ENCODE measurements at places on chromosomes 3 and 15.

- DNase-seq: no peak
Measured at GRCh38 chr3:120364821-120365220, 15.7 kb upstream of the LRRC58 start.

GRCh38 chr3:107578523-107578922, 55.8 kb downstream of the BBX start:
- DNase-seq: no peak

GRCh38 chr15:52485290-52485689, 43.4 kb downstream of the MYO5A start:
- no peak for DNase-seq

DNA sequence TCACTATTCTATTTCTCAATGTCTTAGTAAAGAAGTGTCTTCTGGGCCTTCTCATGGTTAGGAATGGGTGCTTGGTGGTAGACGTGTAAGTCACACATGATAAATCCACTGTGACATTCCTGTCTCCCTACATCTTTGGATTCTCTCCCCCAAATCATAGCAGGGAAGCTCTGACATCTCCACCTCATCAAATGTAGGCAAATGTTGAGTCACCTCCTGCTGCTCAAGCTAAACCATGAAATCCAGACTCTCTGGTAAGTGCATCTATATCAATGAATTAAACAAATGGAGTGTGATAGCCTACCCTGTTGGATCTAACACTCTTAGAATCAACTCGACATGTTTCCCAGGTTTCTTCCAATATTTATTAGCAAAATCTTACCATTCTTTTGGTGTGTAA, 42.8 kb upstream of the RPL35A start:
- DNase-seq: no peak

DNA sequence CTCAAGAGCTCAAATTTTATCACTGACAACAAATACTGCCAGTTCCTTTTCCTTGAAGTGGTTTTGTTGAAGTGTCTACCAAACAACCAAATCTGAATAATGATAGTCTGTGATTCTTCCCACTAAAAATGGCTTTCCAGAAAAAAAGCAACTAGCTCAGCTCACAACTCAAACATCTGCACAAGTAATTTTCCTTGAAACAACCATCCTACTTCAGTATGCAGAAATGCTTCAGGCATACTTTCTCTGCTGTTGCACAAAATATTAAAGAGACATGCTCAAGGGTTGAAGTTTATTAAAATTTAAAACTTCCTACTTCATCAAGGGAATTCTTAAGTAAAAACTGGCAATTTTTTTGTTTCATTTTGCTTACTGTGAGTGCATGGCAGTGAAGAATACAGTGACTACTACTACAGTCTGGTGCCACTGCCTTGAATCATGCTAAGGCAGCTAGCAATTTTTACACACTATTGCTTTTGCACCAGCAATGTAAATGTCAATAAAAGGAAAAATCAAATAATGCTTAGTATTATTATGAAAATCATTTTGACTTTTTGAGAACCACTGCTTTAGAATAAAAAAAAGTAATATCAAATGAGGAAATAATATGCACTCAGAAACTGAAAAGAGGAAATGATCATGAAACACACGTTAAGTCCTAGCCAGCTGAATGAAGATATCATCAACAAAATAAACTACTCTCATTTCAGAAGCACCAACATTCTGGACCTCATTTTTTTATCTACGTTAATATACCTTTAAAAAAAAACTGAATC, 33.6 kb downstream of the VPS13C start:
- DNase-seq: no peak

DNA sequence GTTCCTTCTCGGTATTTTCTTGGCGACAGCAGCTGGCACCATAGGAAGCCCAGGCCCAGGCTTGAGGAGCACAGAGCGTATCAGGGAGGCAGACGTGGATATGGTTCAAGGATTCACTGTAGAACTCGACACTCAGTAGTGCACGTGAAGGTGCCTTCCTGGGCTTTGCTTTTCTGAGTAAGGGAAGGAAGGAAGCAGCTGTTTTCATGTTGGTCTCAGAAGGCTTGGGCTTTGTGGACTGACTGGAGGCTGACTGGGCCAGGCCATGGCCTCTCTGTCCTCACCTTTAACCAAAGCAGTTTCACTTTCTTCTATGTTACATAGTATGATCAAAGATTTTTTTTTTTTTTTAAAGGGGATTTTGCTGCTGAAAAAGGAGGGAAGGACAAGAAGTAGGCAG, 6.9 kb upstream of the GHRL start:
- DNase-seq: no peak

GRCh38 chr3:47228088-47228487, 54.5 kb downstream of the KIF9 start:
- DNase-seq: no peak

- DNase-seq: no peak
Measured at GRCh38 chr3:52428151-52429005, 16.5 kb downstream of the SEMA3G start.

DNA sequence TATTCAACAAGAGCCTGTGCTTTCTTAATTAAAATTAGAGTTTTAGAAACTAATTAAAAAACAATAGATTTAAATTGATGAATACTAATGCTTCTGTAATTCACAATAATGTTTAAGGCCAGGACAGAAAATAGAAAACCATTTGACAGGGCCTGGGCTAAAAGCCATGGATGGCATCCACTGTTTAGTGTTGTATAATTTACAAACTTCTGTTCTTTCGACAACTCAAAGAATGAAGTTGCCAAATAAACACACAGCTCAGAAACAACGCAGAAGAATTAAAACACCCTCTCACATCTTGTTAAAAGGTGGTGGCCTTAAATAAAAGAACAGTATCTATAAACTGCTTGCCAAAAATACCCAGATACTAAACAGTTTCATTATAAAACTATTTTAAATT, 347.5 kb downstream of the MECOM start:
- DNase-seq: no peak

GRCh38 chr3:188791311-188791710, 380.5 kb upstream of the TPRG1 start:
- DNase-seq: no peak

GRCh38 chr3:37668818-37669610, 192.7 kb upstream of the CTDSPL start:
- no peak for DNase-seq

DNA sequence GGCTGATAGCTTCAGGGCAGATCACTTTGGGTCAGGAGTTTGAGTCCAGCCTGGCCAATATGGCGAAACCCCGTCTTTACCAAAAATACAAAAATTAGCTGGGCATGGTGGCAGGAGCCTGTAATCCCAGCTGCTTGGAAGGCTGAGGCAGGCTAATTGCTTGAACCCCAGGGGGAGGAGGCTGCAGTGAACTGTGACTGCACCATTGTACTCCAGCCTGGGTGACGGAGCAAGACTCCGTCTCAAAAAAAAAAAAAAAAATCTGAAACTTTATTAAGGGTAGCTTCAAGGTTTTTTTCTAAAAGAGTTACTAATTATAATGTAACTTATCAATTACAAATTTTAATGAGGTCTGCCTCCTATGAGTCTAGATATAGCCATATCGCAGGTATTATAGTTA, 5.1 kb downstream of the NECTIN3 start:
- DNase-seq: no peak

DNA sequence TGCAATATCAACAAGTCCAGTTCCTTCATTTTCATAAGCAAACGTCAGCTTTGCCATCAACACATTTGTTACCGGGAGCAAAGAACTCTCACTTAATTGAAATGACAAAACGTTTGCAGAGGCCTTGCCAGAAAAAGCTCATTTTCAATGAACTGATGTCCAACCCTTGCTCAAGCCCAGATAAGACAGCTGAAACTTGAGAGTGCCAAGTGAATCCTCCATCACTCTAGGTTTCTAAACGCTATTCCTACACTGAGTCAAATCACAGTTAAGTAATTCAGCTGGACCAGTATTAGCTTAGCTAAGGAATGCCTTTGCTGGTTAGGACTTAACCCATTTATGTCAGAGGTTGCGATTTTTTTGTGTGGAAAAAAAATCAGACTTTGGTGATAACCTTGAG, 11.5 kb downstream of the CHSY1 start:
- no peak for DNase-seq

GRCh38 chr15:100167884-100168375, 173.8 kb downstream of the ADAMTS17 start:
- no peak for DNase-seq

GRCh38 chr3:146387566-146387965, 81.8 kb downstream of the PLSCR2 start:
- DNase-seq: no peak

GRCh38 chr3:11692532-11692813, 48.8 kb upstream of the VGLL4 start:
- DNase-seq: no peak

GRCh38 chr3:24520976-24521419, 26.3 kb upstream of the THRB start:
- no peak for DNase-seq

DNA sequence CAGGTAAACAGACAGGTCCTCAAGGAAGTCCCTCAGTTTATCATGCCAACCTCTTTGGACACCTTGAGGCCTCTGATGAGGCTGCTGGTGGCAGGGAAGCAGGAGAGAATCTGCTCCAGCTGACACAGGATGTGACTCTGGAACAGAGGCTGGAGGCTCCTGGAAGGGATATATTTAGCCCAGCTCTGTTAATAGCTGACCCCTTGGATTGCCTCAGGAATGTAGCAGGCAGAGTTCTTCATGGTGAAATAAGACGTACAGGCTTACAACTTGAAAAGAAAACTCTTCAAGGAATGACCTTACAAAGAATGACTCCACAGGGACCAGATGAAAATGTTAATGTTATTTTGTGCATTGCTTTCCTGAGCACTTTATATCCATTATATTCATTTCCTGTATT, 90.5 kb downstream of the AQP9 start:
- DNase-seq: no peak

- DNase-seq: no peak
Measured at GRCh38 chr3:40663280-40663679, 138.5 kb downstream of the ZNF621 start.

GRCh38 chr3:190118438-190118837, 2.3 kb downstream of the P3H2 start:
- DNase-seq: no peak

GRCh38 chr15:23983500-23984259, 296.6 kb upstream of the NDN start:
- no peak for DNase-seq

- DNase-seq: no peak
Measured at GRCh38 chr3:13529196-13530112, 19.5 kb upstream of the FBLN2 start.

GRCh38 chr3:17115186-17115585, 230.4 kb downstream of the PLCL2 start:
- no peak for DNase-seq

GRCh38 chr3:147529551-147529950, 120.4 kb downstream of the ZIC1 start:
- DNase-seq: no peak

DNA sequence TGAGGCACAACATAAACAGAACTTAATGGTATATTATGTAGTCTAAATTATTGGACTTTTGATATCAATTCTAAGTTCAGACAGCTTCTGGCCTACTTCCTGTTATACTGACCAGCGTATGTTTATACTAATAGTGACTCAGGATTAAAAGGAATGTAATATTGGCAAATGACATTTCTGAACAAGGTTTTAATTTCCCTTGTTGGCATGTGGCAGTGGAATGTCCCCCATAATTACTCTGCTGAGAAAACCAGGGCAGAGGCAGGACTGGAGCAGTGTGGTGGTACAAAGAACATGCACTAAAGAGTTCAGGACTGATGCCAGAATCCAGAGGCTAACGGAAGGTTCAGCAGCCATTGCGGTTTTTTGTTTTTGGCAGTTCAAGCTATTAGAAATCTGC, 184.0 kb downstream of the KCNAB1 start:
- no peak for DNase-seq

DNA sequence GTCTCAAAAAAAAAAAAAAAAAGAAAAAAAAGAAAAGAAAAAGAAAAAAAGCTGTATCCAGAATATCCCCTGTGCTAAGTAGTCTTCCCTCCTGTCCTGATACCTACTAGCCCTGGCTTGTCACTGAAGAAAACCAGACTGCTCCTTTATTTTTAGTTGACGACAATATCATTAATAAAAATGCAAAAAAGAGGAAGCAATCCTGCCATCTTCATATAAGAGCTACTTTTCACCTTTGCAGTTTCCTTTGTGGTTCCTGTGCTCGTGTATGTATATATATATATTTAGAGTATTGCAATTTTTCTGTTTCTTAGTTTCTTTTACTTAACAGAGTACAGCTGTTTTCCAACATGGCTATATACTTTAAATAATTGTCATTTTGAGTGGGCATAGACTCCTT, 13.6 kb downstream of the C3orf20 start:
- DNase-seq: no peak

GRCh38 chr3:29614954-29615353, 334.1 kb downstream of the RBMS3 start:
- DNase-seq: no peak

GRCh38 chr3:101926594-101927105, 77.3 kb downstream of the NFKBIZ start:
- DNase-seq: no peak

DNA sequence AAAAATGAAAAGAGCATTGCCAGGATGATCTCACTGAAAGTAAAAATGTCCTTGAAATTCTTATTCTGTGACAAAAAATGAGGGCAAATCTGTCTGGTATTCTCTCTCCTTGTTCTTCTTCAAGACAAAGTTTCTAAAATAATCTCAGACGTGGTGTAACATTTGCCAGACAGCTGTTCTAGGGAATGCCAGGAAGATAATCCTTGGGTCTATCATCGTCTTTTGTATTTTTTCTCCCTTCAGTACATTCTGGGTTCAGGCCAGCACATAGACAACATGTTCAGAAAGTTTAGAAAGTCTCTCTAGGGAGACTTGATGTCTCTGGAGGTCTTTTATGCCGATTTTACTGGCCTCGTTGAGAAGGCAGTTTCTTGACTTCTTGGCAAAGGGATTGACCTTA, 121.2 kb upstream of the HES1 start:
- no peak for DNase-seq

GRCh38 chr3:37907371-37907770, 45.7 kb downstream of the CTDSPL start:
- no peak for DNase-seq

DNA sequence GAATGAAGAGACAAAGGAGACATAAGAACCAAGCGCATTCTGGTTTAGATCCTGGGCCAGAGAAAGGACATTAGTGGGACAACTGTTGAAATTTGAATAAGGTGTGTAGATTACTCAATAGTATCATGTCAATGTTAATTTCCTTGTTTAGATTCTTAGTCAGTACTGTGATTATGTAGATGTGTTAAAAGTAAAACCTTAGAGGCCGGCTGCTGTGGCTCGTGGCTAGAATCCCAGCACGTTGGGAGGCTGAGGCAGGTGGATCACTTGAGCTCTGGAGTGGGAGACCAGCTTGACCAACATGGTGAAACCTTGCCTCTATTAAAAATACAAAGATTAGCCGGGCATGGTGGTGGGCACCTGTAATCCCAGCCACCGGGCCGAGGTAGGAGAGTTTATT, 26.7 kb downstream of the CYP8B1 start:
- DNase-seq: no peak

DNA sequence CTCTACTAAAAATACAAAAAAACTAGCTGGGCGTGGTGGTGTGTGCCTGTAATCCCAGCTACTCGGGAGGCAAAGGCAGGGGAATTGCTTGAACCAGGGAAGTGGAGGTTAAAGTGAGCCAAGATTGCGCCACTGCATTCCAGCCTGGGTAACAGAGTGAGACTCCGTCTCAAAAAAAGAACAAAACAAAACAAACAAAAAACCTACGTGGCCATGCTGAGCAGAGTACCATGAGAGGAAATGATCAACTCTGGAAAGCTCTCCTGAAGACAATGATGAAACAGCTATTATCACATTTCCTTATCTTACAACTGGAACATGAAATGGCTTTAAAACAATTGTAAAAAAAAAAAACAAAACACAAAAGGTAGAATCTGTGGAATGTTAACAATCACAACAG, 75.2 kb downstream of the CHSY1 start:
- DNase-seq: no peak
